ENCODE measurements at places on chromosomes 6 and 20.

DNA sequence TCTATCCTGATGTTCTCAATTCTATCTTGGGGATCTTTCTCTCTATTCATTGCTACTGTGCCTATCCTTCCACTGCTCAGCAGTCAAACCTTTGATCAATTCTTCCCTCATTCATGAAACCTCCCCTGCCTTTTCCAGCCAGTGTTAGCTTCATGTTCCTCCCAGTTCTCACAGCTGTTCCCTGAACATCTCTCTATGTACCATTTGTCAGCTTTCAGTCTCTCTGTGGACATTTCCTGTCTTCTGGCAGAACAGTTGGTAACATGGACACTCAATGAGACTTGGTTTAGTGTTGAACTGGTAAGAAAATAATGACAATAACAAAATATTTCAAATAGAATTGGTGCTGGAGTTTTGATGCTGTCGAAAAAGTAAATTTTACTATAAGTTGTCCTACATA is 26.2 kb downstream of the SPTLC3 start:
- no peak for DNase-seq

- DNase-seq = no peak
These were observed 10.8 kb downstream of the GCNT2 start for GRCh38 chr6:10531942-10532341.

- DNase-seq = no peak
These were observed 20.2 kb downstream of the GPR6 start for GRCh38 chr6:109998159-109998785.

DNA sequence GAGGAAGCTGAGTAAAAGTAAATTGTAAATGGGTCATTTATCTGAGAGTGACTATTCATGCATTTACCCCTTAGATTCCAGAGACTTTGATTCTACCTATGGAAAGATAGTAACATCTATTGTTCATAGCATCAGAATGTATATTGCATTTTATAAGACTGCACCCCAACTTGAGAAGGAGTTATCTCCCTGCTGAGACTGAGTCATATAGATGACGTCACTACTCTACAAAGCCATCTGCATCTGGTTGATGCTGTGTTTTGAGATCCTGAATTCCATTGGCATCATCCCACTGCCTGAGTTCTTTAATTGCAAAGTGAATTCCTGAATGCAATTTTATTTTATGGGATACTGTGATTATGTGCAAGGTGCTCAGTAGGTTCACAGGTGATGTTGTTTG is 444.0 kb upstream of the SLC35B3 start:
- no peak for DNase-seq
